CD8-positive, alpha-beta memory T cell (primary cell): ENCODE measurements at places on chromosomes 12 and 14.

DNA sequence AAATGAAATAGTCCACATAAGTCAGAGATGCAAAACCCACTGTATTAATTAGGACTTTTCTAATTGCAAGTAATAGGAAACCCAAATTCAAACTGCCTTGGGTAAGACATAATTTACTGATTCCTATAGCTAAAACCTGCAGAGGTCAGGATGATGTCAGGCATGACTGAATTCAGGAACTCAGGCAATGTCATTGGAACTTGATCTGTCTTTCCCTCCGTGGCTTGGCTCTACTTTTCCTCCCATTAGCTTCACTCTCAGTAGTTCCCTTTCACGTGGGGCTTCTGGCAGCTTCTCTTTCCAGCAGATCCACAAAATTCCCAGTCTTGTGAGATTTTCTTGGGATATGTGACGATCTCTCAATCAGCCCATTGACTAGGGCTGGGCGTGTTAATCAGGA, 2.4 kb upstream of the JDP2 start:
- peaks cover 6% of the 10 kb centered on the region for H3K4me1 ChIP-seq
- no peaks in the 10 kb centered on the region for H3K36me3 ChIP-seq
- no peak overlapping the region for H3K4me3 ChIP-seq
- no peak for DNase-seq

DNA sequence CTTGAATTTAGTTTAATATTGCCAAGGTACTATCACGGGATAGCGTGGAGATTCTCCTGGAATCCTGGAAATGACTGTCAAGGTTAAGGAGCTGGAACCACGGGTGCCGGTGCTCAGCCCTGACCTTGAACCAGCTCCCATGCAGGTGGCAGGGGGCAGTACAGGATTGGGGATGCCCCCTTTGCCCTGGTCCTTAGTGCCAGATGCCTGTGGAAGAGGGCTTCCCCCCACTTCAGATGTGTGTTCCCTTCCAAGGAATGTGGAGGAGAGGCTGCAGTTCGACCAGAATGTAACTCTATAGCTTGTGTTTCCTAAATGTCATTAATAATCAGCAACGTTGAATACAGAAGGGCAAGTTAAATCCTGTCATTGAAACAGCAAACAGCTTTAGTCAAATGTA, 258.9 kb downstream of the VRK1 start:
- no peak overlapping the region for H3K27ac ChIP-seq
- H3K4me3 ChIP-seq = no peak overlapping the region
- no peak for DNase-seq

DNA sequence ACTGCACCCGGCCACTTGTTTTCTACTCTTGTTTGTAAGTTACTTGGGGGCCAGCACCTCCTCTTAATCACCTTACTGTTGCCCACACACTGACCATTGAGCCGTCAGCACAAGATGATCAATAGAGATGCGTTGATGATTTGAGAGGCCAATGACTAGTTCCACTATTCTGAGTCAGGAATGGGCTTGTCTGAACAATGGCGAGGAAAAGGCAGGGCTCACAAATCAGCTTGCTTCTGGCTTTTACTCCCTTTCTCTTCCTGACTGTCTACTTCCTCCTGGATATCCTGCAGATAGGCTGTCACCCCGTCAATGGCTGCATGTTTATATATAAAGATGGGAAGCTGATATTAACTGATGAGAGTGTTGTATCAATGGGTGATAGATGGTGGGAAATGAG, 29.1 kb upstream of the HDAC7 start:
- DNase-seq = no peak
- H3K4me3 ChIP-seq = no peak overlapping the region
- H3K27me3 ChIP-seq = no peaks in the 10 kb centered on the region
- no peaks in the 10 kb centered on the region for H3K4me1 ChIP-seq
- H3K36me3 ChIP-seq = no peaks in the 10 kb centered on the region

DNA sequence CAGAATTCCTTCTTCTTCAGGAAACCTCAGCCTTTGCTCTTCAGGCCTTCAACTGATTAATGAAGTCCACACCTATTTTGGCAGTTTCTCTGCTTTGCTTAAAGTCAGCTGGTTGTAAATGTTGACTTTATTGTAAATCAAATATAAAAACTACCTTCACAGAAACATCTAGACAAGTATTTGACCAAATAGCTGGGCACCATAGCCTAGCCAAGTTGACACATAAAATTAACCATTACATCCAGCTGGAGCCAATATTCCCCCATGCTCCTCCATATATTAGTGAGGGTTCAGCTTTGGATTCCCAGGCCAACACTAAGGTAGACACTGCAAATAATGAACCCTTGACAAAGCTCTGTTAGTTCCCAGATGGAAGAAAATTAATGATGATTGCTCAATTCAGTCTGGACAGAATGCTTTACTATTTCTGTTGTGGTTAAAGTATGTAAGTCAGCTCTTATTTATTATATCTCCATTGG, 125.5 kb downstream of the ZFP36L1 start:
- H3K27me3 ChIP-seq = no peaks in the 10 kb centered on the region
- DNase-seq = no peak

DNA sequence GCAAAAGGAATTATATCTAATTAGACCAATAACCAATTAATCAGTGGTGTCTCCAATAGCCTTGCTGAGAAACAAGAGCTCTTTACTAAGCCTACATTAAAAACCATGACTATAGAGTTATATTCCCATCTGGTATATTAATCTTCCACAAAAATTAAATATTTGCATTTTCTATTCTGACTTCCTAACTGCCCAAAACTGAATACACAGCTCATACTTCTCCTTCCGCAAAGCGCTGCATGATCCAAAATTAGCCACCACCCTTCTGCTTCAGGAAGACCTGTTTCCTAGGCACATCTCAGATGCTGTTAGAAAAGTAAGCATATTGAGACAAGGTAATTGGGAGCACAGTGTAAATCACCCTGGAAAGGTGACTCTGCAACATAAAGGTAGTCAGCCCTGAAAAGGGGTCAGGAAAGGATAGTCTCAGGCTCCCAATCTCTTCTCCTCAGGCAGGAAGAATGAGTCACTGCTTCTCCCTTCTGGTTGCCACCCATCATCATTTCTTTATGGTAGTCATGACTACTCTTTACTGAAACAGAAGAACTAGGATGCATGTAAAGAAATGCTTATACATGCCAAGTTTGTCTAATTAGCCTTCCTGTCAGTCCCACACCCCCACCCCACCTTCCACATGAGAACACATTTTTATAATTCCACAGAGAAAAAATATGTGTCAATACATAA, 54.3 kb downstream of the PLCZ1 start:
- H3K4me3 ChIP-seq = no peak overlapping the region
- no peaks in the 10 kb centered on the region for H3K36me3 ChIP-seq
- H3K27ac ChIP-seq = no peak overlapping the region
- no peaks in the 10 kb centered on the region for H3K4me1 ChIP-seq
- DNase-seq = no peak

DNA sequence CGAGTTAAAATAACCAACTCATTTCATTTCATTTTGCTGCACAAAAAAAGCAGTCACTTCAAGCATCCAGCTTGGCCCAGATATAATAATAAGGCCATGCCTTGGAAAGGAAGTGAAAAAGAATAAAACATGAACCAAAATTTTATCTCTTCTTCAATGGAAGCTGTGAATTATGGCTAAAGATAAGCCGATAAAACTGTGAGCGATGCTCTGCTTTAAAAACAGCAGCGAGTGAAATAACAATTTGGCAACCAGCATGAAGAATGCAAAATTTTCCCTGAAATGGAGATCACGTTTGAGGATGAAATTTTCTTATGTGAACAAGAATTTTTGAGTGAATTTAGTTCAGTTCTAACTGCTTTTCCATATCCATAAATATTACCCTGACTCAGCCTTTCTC, 70.4 kb downstream of the KCNC2 start:
- H3K27me3 ChIP-seq = no peaks in the 10 kb centered on the region
- no peaks in the 10 kb centered on the region for H3K4me1 ChIP-seq
- no peak overlapping the region for H3K27ac ChIP-seq
- no peaks in the 10 kb centered on the region for H3K36me3 ChIP-seq

- no peaks in the 10 kb centered on the region for H3K4me1 ChIP-seq
- no peaks in the 10 kb centered on the region for H3K36me3 ChIP-seq
- H3K4me3 ChIP-seq = no peak overlapping the region
- H3K27ac ChIP-seq = no peak overlapping the region
Measured at GRCh38 chr12:45655186-45655585, 74.3 kb upstream of the ARID2 start.

DNA sequence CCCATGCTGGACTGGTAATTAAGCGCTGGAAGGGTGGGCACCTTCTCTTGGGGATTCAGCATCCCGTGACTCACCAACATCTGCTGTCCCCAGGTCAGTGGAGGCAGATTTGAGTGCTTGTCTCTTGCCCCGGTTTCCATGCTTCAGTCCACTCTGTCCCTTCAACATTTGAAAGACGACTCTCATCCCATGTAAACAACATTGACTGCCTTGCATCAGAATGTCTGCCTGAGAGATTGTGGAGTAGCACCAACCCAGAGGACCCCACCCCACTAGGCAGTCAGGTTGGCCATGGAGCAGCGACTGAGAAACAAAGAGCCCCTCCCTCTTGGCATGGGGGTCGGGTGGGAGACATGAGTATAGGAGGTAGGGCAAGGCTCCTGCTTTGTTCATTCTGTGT, 4.9 kb upstream of the STAC3 start:
- H3K27ac ChIP-seq = no peak overlapping the region
- no peaks in the 10 kb centered on the region for H3K4me1 ChIP-seq
- H3K27me3 ChIP-seq = no peaks in the 10 kb centered on the region
- no peak for DNase-seq
- H3K4me3 ChIP-seq = no peak overlapping the region
- H3K36me3 ChIP-seq = peaks cover 36% of the 10 kb centered on the region

DNA sequence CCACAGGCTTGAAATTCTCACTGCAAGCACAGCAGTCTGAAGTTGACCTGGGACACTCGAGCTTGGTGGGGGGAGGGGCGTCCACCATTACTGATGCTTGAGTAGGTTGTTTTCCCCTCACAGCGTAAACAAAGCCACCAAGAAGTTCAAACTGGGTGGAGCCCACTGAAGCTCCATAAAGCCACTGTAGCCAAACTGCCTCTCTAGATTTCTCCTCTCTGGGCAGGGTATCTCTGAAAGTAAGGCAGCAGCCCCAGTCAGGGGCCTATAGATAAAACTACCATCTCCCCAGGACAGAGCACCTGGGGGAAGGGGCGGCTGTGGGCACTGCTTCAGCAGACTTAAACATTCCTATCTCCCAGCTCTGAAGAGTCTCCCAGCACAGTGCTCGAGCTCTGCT, 31.7 kb upstream of the ST8SIA1 start:
- H3K36me3 ChIP-seq = no peaks in the 10 kb centered on the region
- H3K4me1 ChIP-seq = no peaks in the 10 kb centered on the region
- H3K27ac ChIP-seq = no peak overlapping the region
- no peak overlapping the region for H3K4me3 ChIP-seq

DNA sequence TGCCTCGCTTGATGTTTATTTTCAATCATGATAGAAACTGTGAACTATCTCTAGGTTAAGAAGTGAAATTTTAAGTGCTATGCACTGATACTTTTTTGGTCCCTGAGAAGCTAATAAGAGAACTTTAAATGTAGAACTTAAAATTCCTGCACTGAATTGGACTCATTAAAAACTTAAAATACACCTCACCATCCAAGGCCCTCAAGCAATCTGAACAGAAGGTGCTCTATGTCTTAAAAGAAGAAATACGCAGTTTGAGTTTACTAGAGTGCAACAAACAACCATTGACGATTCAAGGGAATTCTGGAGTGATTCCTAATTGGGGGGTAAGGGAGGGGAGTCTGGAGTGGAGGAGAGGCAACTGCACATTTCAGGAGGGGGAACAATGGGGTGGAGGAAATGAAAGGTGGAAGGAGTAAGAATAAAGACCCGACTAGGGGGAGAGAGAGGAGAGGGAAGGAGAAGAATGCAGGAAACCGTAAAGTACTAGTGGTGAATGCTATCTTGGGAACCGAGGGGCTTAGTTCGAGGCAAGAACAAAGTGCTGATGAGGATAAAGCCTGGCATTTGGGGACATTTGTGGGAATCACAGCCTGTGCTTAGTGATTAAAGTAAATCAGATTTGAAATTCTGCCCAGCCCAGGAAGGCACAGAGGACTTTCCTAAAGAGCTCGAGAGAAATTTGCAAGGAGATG, 389.7 kb downstream of the AACS start:
- DNase-seq = no peak
- H3K27ac ChIP-seq = no peak overlapping the region
- H3K27me3 ChIP-seq = no peaks in the 10 kb centered on the region
- H3K4me1 ChIP-seq = no peaks in the 10 kb centered on the region

- H3K4me3 ChIP-seq = no peak overlapping the region
- no peak for DNase-seq
- H3K4me1 ChIP-seq = peaks cover 5% of the 10 kb centered on the region
- H3K27me3 ChIP-seq = no peaks in the 10 kb centered on the region
Measured at GRCh38 chr12:38772437-38772836, 133.0 kb downstream of the CPNE8 start.

- no peak overlapping the region for H3K4me3 ChIP-seq
- no peaks in the 10 kb centered on the region for H3K27me3 ChIP-seq
- no peak for DNase-seq
- no peaks in the 10 kb centered on the region for H3K36me3 ChIP-seq
- H3K27ac ChIP-seq = no peak overlapping the region
- no peaks in the 10 kb centered on the region for H3K4me1 ChIP-seq
Measured at GRCh38 chr12:19627719-19628118, 188.4 kb downstream of the AEBP2 start.

GRCh38 chr14:63438065-63438757, 105.0 kb downstream of the PPP2R5E start:
- peak; percentile 6 for DNase-seq
- no peak overlapping the region for H3K27ac ChIP-seq
- H3K4me1 ChIP-seq = peaks cover 13% of the 10 kb centered on the region
- H3K4me3 ChIP-seq = no peak overlapping the region
- H3K36me3 ChIP-seq = no peaks in the 10 kb centered on the region
- no peaks in the 10 kb centered on the region for H3K27me3 ChIP-seq
